H54 (cell line): ENCODE measurements at places on chromosomes 5 and 9.

- no peak for DNase-seq
Observed at GRCh38 chr5:164881442-164881841, 1376.0 kb downstream of the MAT2B start.

DNA sequence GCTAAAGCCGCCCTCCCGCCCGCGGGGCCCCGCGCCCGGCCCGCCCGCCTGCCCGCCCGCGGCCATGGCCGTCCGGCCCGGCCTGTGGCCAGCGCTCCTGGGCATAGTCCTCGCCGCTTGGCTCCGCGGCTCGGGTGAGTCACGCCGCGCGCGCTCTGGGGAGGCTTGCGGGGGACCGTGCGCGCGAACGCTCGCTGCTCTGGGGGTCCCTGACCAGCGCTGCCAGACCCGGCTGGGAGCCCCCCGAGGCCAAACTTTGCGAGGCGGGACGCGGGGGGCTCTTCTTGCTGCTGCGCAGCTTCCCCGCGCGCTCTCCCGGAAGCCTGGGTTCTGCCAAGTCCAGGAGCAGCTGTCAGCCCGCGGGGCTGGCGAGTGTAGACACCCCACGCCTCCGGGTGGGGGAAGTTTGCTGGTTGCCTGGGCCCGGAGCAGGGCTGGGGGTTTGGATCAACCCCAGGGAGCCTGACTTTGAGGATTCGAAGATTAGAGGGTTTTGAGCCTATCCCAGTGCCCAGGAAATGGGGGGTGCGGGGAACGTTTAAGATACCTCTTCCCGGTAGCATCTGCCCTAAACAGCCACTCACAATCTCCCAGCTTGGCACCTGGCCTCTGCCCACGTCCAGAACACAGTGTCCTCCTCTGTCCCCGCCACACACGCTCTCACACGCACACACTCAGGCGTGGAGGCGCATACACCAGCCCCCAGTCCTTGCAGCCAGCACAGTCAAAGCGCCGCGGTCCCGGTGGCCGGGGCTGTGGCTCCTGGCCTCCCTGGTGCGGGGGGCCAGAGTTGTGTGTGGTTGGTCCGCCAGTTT lies 535 bp downstream of the UNC5A start:
- peak; percentile 72 for DNase-seq

- peak; percentile 29 for DNase-seq
Observed at GRCh38 chr5:16570121-16570815, 46.5 kb downstream of the RETREG1 start.

DNA sequence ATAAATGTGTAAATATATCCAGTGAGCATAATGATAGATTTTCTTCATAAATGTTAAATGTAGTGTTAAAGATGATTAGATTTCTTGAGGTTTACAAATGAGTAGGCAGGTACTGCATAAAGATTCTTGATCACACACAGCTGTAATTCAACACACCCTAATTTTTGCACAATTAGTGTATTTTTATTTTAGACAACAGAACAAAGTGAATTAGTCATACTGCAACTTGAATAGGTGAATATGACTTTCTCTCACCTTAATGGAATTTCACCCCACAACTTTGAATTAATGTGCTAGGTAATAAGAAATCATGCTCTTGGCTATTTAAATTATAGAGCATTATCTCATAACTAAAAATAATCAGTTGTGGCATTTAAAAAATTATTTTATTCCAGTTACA lies 795.7 kb upstream of the ACO1 start:
- no peak for DNase-seq

DNA sequence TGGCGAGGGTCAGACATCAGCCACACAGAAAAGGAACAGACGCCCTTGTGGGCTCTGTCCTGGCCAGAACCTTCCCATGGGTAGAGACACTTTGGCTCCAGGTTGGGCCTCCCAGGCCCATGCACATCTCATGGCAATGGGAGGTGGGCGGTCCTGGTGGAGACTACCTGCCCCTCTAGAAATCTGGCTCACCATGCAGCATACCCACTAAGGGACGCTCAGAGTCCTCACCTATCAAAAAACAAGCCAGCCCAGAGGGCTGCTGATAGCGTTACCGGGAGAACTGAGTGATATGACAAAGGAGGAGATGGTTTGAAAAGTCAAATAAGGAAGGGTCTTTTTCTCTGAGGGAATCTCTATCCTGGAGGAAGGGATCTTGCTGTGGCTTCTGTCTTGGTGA lies 62.1 kb downstream of the C5orf15 start:
- no peak for DNase-seq

- no peak for DNase-seq
Observed at GRCh38 chr5:90141984-90142383, 267.6 kb downstream of the CETN3 start.

DNA sequence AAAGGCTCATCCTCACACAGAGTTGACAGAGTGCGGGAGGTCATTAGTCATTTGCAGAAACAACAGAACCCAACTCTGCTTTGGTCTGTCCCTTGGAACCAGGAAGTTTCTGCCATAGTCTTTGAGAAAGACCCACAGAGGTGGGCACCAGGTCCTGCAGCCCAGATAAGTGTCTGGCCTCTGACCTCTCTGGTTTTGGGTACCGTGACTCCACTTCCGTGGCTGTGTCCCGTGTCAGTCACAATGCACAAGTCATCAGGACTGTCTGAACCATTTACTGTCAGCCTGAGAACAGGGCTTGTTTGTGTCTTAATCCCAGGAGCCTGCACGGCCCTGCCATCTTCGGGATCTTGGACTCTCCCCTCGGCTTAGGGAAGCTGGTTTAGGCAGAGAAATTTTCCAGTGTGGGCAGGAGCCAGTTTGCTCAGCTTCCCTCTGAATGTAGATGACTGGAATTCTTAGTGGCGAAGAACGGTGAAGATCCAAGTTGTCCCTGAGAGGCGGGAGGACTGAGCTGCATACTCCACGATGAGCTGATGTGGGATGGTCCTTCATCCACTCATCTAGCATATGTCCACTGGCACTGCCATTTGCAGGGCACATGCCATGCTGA lies 11.9 kb downstream of the GSN start:
- no peak for DNase-seq

DNA sequence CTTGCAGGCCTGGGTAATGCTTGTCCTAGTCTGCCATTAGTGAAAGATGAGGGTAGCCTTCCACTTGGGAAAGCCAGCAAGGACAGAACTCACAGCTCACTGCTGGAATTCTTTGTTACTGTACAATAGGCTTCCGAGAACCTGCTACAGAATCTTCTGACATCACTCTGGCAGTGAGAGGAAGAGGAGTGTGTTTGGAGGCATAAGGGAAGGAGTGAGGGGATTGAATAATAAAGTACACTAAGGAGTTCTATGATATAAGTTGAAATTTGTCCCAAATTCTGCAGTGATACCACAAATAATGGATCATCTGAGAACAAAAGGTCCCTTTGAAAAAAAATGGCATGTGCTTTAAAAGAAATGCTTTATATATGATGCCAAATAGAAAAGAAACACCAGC lies at the start of gene SPATA9:
Gene SPATA9 (minus strand): TSS at position 101 of the 400 bp plus-strand sequence. CDS start 137 bp downstream, outside the sequence.
- DNase-seq = no peak

DNA sequence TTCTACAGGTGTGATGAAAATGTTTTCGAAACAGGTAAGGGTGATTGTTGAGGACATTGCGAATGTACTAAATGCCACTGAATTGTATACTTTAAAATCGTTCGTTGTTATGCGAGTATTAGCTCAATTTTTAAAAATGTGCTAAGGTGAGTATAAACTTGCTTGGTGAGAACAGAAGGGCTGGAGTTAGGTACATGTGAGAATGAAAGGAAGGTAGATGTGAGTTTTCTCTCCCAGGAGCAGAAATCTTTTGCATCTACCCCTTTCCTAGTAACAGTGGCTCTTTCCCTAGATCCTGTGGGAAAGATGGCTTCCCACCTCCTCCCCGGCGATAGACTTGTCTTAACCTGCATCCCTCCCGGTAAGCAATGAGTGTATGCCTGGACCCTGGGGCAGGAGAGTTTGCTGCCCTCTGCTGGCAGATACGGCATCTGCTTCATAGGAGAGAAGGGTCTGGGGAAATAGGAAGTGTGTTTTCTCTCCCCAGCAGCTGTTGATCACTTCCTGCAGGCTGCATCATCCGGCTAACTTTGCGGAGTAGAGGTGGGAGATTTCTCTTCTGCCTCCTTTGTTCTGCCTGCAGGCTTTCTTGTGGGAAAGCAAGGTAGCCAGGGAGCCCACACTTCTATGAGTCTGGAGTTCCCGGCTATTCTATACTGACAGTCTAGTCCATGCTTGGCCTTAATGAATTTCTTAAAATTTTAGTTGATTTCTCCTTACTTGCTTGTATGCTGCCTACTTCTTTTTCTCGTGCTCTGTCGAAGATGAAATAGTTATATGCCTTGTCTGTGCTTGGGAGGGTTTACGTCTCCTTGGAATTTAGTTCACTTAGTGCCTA lies 373.3 kb upstream of the SEMA6A start:
- peak; percentile 22 for DNase-seq

- no peak for DNase-seq
Observed at GRCh38 chr5:40399349-40399748, 280.4 kb upstream of the PTGER4 start.

- DNase-seq = no peak
Observed at GRCh38 chr5:83564069-83564749, 92.7 kb downstream of the VCAN start.

DNA sequence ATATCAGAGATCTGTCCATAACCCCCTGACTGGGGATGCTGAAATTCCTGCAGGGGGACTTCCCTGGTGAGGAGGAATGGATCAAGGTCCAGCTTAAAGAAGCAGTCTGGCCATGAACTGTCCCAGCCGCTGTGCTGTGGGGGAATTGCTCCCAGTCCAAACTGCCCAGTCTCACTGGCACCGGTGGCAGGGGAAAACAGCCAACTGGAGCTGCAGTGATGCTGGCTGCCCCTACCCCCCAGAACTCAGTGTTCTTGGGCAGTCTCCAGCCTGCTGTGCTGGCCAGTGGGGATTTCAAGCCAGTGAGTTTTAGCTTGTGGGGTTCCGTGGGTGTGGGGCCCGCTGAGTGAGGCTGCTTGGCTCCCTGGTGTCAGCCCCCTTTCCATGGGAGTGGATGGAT lies 306.5 kb upstream of the RPS23 start:
- DNase-seq = no peak

GRCh38 chr9:3823842-3824475 lies 298.2 kb upstream of the RFX3 start:
- DNase-seq = no peak

DNA sequence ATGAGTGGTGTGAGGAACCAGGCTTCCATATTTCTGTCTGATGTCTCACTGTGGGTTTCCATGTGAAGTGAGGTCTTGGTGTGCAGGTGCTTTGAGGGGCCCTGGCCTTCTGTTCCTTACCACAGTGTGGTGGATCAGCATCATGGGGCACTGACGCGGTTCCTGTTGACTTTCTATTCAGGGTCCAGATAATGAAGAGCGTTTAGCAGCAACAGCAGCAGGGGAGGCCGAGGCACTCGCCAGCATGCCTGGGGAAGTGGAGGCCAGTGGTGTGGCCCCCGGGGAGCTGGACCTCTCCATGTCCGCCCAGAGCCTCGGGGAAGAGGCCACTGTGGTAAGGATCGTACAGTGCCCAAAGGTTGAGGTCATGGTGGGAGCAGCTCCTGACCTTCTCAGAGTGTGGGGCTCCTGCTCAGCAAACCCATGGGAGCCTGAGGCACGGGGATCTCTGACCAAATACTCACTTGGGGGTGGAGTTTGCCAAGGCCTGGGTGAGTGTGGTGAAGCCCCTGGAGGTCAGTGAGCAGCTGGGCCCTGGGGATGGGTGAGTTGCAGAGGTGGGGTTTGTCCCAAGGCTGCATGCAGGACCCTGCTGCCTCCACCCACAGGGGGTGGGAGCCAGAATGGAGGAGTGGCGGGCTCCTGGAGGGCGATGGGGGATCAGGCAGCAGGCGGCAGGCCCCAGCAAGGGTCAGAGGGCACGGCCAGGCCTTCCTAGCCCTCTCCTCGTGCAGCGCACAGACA lies 61.2 kb downstream of the COL15A1 start:
- no peak for DNase-seq

DNA sequence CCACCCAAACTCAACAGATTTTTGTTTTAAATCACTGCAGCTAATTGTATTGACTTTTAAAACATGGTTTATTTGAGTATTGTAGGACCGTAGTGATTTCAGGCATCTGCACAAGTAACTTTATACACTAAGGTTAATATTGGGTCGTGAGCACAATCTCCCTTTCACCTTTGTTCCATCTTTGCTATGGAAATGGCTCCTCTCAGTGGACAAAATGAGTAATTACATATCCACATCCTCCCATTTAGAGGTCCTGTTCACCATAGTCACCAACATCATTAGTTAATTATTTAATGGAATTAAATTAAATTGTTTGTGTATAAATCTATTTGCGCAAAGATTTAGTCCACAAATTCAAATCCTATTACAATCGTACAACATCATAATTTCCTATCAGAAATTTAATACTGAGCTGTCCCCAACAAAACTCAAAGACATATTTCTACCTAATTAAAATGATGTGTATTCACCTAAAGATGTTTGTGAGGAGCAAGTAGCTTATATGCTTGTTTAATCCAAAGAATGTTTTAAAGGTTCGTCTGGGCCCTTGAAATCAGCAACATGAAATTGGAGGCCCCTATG lies 173.0 kb upstream of the DAPK1 start:
- peak; percentile 45 for DNase-seq

GRCh38 chr5:174292348-174292747 lies 246.8 kb downstream of the NSG2 start:
- no peak for DNase-seq

- no peak for DNase-seq
Observed at GRCh38 chr9:114921171-114921570, 9.2 kb downstream of the TNFSF8 start.

- DNase-seq = peak; percentile 49
Observed at GRCh38 chr5:181204826-181205760, at the start of gene TRIM7. TSS of gene TRIM7 (minus strand) at chr5:181205196. CDS start at chr5:181205110, 86 bp downstream.

- DNase-seq = peak; percentile 73
Observed at GRCh38 chr5:77957-78804, 13.8 kb upstream of the PLEKHG4B start.

GRCh38 chr9:97064176-97064575 lies 25.2 kb upstream of the CTSV start:
- DNase-seq = no peak

DNA sequence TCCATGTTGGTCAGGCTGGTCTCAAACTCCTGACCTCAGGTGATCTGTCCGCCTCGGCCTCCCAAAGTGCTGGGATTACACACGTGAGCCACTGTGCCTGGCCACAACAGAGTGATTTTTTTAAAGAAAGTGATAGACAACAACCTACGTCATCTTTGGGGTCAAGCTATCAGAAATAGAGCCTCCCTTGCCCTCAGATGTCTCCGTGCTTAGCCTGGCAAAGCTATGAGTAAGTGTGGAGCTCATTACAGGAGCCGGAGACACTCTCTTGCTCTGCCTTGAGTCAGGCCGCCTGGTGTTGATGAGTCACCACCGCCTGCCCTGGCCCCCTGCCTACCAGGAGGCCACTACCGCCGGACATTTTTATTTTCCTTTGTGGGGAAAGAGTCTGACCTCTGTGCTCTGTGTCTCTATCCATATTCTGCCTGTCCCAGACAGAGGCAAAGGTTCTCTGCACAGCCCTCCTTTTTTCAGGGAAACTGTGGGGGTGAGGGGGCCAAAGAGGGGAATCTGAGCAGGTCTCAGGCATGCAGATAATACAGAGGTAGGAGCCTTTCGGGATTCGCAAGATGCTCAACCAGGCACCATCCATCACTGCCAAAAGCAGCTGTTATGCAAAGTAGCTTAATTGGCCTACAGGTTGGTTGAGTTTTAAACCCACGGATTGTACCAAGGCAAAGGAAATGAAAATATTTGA lies 123.7 kb upstream of the CPEB4 start:
- peak; percentile 99 for DNase-seq
